ENCODE measurements at places on chromosomes 6 and 20. TPM values are rescaled to one million over a fixed set of nuclear protein-coding genes. Genes with fewer than 3 reads are reported as not detected.

Gene ITPA
- polyA plus RNA-seq = 69.5 TPM

DNA sequence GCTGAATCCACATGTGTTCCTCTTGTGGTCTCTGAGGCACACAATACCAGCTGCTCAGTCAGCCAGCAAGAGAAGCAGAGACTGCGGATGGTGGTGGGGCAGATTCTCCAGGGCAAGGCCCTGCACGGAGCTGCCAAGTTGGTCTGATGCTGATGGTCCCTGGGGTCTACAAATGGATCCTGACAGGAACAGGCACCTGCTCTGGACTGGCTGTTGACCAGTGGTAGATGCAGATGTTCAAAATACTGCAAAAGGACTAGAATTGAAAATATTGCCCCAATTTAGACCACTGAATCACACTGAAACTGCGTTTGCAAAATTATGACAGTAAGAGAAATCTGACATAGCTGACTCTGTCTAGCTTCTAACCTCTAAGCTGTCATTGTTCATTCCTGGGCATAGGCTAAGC is 29.6 kb upstream of the TUBB2A start:
- no peak for DNase-seq

DNA sequence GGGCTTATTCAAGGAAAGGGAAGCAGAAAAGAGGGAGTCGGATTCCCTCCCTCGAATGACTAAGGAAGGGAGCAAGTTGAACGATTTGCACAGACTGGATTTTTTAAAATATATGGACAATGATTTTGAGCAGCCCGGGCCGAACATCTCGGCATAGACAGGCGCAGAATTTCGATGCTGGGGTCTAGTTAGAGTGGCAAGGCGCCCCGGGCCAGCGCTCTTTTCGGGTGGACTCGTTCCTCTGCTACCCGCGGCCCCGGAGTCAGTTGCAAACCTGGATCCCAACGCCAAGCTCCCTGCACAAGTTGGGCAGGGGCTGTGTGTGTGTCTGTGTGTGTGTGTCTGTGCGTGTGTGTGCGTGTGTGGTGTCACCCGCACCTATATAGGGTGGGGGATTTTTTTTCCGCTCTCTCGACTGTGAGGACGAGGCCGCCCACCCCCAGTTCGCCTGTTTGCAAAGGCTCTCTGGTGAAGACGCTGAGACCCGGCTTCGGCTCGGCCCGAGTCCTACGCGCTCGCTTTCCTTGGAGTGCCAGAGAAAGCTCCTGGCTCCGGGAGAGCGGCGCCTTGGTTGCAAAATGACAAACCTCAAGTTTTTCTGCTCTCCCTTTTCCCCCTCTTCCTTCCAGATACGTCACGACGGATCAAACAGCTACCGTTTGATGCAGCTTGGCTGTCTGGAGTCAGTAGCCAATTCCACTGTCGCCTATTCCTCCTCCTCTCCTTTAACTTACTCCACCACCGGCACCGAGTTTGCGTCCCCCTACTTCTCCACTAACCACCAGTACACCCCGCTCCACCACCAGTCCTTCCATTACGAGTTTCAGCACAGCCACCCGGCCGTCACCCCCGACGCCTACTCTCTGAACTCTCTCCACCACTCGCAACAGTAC is 1.4 kb downstream of the TFAP2D start:
- no peak for DNase-seq

- DNase-seq = no peak
These were observed 196.8 kb upstream of the HDDC2 start for GRCh38 chr6:125498606-125499005.

Gene CFB
- polyA plus RNA-seq = 6.5 TPM

Gene MRAP2
- 3.9 TPM for polyA plus RNA-seq

GRCh38 chr6:73802366-73802765 is 106.4 kb downstream of the CD109 start:
- DNase-seq = no peak

DNA sequence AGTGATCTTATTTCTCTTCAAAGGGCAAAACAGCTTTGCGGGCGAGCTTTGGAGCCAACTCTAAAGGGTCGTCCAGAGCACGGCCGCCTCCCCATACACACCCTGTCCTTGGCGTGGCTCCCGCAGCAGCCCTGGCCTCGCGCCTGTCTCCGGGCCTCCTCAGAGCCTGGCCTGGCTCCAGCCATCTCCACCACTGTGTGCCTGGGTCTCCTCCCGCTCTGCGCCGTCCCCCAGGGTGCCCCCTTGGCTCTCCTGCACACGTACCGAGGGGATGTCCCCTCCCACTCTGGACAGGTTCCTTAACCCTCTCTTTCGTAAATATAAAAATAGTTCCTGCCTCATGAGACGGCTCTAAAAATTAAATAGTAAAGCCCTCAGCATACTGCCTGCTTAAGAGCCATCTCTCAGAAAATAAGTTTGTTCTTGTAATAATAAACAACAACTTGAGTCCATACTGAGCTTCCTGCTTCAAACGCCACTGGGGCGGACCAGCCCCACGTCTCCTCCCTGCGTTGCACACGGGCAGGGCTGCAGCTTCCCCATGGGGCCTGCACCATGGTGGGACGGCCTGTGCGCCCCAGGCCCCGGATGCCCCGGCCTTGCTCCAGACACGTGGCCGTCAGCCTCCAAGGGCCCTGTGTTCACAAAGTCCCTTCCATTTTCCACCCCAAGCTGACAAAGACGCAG is 226.2 kb downstream of the TTLL2 start:
- DNase-seq = no peak

Gene JPH2
- polyA plus RNA-seq = 1.8 TPM

DNA sequence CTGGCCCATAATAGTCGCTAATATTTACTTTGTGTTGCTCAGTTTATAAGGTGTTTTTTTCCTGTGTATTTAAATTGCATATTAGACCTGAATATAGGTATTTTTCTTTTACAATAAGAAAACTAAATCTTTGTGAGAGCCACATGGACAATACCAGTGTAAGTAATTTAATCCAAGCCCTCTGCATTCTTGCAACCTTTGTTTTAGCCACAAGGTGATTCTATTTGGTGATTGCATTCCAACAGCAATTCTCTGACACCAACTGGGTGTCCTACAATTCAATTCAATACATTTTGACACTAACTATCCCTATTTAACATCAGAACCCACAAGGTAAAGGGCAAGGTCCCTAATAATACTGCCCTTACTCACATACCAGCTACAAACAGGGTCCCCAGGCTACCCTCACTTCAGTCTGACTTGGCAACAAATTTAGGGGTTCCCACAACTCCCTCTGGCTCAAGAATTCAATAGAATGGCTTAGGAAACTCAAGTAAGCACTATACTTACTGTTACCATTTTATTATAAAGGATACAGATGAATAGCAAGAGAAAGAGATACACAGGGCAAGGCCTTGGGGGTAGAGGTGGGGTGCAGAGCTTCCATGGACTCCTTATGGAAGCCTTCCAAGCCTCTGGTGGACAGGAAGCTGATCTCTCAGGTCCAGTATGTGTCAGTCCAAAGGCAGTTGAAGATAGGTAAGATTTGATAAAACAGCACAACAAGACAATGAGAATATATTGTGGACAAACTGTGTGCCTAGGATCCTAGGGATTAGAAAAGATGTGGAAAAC is 169.3 kb downstream of the CD83 start:
- DNase-seq = no peak

GRCh38 chr20:16314320-16314719 is 258.9 kb downstream of the KIF16B start:
- no peak for DNase-seq

DNA sequence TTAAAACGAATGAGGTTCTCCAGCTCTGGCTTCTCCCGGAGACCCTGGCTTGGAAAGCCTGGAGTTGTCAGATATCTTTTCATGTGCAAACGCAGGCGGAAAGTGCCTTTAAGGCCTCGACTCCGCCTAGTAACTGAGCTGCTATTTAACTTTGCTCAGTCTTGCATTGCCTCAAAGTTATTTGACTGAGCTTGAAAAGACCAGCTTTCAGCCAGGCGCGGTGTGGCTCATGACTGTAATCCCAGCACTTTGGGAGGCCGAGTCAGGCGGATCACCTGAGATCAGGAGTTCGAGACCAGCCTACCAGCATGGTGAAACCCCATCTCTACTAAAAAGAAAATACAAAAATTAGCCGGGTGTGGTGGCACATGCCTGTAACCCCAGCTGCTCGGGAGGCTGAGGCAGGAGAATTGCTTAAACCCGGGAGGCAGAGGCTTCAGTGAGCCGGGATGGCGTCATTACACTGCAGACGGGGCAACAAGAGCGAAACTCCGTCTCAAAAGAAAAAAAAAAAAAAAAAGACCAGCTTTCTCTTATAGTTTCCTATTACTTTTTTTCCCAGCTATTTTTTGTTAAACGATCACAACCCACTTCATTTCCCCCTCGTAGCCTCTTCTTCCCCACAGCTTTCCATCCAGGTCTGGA is 1.9 kb downstream of the GCNT2 start:
- DNase-seq = peak; percentile 67

Gene ATP5F1E
- 174 TPM for polyA plus RNA-seq

DNA sequence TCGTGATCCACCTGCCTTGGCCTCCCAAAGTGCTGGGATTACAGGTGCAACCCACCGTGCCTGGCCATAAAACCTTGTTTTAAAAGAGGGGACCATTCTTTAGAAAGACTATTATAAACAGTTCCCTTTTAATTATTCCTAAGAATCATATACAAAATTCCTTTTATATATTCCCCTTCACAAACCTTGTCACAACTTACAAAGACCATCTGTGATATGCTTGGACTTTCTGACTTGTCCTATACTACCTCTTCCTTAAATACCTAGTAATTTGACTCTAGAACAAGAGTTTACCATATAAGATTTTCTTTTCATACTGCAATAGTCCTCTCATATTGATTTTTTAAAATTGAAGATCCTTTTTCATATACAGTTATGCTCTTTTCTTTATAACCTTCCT is 135.8 kb upstream of the PRSS16 start:
- no peak for DNase-seq

GRCh38 chr6:10351791-10352190 is 63.1 kb downstream of the TFAP2A start:
- peak; percentile 27 for DNase-seq

DNA sequence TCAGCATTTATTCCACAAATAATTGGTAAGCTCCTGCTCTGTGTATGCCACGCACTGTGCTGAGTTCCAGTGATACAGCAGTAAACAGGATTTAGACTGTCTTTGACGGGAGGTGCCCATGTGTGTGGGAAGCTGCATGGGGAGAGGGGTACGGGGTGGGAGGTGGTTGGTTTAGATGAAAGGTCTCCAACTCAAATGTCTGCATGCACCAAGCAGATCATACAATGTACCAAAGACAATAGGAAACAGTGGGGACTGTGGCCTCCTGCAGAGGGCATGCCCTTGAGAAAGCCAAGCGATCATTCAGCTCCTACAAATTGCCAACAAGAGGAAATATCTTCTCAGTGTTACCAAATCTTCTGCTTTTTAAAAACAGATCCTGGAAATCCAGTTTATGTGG is 36.1 kb downstream of the SLC22A2 start:
- no peak for DNase-seq

Gene ATP9A
- polyA plus RNA-seq = 56.9 TPM

Gene PBOV1
- 0.13 TPM for polyA plus RNA-seq

GRCh38 chr20:46349035-46349741 is 40.9 kb upstream of the CDH22 start:
- no peak for DNase-seq

Gene MOG
- polyA plus RNA-seq = not detected

DNA sequence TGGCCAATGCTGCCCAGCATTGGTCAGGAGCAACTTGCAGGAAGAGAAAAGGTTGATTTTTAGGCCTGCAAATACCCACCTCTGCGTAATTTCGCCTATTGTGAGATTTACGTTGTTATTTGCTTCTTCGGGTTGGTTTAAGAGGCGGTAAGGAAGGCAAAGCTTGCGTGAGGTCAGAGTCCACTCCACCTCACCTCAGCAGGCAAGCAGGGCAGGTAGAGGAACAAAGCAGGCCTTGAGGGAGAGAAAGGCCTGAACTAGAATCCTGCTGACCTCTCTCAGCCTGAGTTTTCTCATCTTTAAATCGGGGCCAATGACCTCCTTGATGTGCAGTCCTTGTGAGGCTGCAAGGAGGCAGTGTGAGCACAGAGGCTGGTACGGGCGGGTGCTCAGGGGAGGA is 239.1 kb downstream of the CDC5L start:
- no peak for DNase-seq

DNA sequence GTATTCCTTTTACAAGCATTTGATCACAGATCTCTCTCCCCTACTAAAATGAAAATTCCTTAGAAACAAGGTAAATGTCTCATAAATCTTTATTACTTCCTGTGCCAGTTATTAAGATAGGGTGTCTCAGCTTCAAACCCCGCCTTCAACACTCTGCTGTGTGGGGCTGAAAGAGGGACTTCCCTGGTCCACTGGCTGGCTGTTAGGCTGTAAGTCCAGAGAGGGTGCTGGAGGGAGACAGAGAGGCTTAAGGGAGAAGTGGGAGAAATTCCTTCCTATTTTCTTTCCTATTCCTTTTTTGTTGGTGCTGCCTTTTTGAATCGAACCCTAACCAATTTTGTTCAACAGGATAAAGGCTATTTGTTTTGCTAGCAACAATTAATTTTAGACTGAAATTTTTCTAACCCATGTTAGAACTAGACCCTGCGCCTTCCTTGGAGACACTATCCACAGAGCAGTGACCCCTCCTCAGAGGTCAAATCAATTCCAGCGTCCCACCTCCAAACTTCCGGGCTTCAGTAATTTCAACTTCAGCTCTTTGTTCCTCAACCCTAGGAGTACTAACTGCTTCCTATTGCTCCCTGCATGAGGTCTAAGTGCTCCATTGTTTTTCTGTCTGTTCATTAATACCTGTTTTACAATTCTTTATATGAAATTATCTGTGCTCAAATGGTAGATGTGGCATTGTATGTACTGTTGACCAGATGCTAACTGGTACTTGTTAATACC is 207.5 kb upstream of the OPRM1 start:
- DNase-seq = no peak

GRCh38 chr20:53428996-53429395 is 164.6 kb downstream of the ZNF217 start:
- no peak for DNase-seq

GRCh38 chr6:17987697-17988421 is 424 bp upstream of the KIF13A start:
- peak; percentile 69 for DNase-seq

DNA sequence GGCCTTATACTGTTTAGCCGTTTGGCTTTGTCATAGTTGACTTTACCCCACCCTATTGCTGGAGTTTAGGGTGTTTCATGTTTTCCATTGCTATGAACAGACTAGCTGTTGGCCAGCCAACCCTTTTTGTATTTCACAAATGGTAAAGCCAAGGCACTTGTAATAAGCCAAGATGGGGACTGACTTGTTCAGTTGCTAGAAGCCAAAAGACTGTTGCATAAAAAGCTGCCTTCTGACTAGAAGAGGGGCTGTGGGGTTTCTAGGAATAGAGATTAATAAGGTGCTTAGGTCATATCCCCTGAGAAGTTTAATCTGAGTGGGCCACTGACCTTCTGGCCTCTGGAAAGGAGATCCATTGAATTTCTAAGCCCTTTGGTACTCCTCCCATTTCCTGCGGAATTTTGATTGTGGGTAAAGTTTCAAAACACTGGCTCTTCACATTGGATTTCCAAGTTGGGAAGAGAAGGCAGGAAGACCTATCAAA is 211.1 kb downstream of the PLCB4 start:
- no peak for DNase-seq

DNA sequence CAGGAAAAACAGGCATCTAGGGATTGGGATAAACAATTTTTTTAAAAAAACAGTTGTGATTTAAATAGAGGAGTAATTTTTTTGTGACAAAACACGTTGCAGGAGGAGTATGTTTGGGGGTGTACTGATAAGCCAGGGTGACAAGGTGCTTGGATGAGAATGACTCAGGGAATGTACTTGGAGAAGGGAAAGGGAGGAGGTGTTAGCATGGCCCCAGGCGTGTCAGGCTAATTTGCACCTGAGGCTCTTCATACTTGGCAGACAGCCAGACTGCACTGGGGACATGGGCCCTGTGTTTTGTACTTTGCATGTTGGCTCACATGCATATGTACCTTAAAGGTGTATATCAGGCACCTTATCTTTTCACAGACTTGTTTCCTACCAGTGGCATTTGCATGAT is 22.8 kb downstream of the PANK2 start:
- no peak for DNase-seq

Gene SLC17A9
- 1.5 TPM for polyA plus RNA-seq

Gene PRSS35
- 28.7 TPM for polyA plus RNA-seq

All from renal pelvis (tissue), 12 donors.